ENCODE measurements at places on chromosomes 4 and X. TPM values are rescaled to one million over a fixed set of nuclear protein-coding genes. Genes with fewer than 3 reads are reported as not detected.

- no peaks in the 10 kb centered on the region for H3K27me3 ChIP-seq
- no peak for DNase-seq
- peaks cover 8% of the 10 kb centered on the region for H3K4me1 ChIP-seq
- H3K4me3 ChIP-seq: no peak overlapping the region
These were observed 360.0 kb downstream of the CHIC1 start for GRCh38 chrX:73922856-73923455.

Gene SHROOM4
- total RNA-seq: 3.0 TPM

DNA sequence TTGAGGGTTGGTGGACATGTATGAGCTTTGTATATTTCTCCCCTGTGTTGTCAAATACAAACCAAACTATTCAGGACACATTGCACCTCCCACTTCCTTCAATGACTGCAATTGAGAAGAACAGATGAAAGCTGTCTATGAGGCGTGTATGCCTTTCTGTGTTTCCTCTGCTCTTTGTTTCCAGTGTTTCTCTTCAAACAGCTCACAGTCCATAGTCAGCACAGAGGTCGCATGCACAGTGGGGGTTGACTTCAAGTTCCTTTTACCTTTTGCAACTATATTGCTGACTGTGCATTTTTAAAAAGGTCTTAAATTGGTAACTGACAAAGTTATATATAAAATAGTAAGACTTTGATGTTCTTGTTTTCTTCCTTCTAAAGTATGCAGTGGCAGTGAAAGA is 957.8 kb downstream of the C4orf33 start:
- DNase-seq: no peak
- H3K27ac ChIP-seq: no peak overlapping the region
- H3K4me1 ChIP-seq: no peaks in the 10 kb centered on the region

Gene SULT1E1
- not detected for total RNA-seq

Gene ANXA3
- 1.7 TPM for total RNA-seq

DNA sequence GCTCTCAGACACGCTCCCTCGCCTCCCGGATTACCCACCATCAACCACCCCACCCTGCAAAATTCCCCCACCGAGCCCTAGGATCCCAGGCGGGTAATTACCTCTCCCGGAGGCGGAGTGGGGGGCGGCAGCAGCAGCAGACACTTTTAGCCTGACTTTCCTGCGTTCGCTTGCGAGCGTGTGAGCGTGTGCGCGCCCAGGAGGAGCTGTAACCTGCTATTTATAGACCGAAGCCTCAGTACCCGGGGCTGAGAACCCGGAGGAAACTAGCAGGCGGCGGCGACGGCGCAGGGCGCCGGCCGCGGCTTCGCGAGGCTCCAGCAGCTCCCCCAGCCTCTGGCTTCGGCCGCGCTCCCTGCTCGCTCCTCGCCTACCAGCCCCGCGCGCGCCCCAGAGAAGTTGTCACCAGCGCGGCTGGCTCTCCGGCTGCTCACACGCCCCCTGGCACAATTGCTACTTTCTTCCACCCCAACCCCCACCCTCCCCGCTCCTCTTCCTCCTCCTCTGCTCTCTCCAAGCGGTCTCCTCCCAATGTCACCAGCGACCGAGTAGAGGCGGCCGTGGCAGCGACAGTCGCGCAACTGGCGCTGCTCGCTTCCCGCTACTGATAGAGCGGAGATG is at the start of gene INPP4B:
Gene INPP4B (minus strand): TSS at position 194 of the 621 bp plus-strand sequence.
- H3K4me3 ChIP-seq: peak within 1 kb of the TSS; percentile 65
- DNase-seq: peak; percentile 72
- H3K36me3 ChIP-seq: no peaks in the 10 kb centered on the region
- peaks cover 80% of the 10 kb centered on the region for H3K27me3 ChIP-seq
- H3K4me1 ChIP-seq: no peaks in the 10 kb centered on the region
- no peak within 1 kb of the TSS for H3K27ac ChIP-seq

- H3K4me1 ChIP-seq: peaks cover 10% of the 10 kb centered on the region
- no peaks in the 10 kb centered on the region for H3K36me3 ChIP-seq
- peak; percentile 92 for DNase-seq
- peak overlapping the region; percentile 95 for H3K27ac ChIP-seq
These were observed 685 bp downstream of the LCORL start for GRCh38 chr4:18020671-18021469.

Gene SPATA4
- 0.09 TPM for total RNA-seq

DNA sequence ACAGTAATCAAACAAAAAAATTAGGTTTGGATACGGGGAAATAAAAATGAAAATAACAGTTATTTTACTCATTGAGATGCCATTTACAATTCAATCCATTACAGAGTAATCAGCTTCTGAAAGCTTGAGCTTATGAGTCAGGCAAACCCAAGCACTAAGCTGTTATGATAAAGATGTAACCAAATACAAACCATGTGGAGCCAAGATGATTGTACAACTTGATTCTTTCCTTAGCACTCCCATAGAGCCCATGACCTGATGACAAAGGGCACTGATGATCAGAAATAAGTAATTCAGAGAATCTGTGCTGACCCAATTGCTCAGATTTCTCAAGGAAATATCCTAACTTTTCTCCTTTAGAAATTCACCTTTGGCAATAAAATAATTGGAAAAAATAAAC is 40.5 kb upstream of the PRKG2 start:
- no peaks in the 10 kb centered on the region for H3K4me1 ChIP-seq
- no peaks in the 10 kb centered on the region for H3K27me3 ChIP-seq
- no peak overlapping the region for H3K4me3 ChIP-seq
- no peak for DNase-seq

DNA sequence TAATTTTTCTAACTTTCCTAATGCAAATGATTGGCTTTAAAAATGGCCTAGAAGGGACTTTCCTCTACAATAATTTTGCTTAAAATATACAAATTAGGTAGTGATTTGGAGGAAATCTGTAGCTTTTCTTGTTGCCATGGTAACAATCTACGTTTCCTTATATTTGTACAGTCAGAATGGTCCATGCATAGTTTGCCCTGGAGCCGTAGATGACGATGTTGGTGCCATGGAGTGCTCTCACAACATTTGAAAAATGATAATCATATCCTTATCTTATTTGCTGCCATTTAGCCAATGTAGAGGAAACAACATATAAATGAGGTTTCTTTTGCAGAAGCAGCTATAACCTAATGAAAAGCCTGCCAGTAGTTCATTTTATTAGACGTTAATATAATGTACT is 89.0 kb upstream of the NMU start:
- H3K36me3 ChIP-seq: no peaks in the 10 kb centered on the region
- H3K27me3 ChIP-seq: no peaks in the 10 kb centered on the region
- H3K4me1 ChIP-seq: no peaks in the 10 kb centered on the region

Gene CACNA1F
- total RNA-seq: 1.1 TPM

DNA sequence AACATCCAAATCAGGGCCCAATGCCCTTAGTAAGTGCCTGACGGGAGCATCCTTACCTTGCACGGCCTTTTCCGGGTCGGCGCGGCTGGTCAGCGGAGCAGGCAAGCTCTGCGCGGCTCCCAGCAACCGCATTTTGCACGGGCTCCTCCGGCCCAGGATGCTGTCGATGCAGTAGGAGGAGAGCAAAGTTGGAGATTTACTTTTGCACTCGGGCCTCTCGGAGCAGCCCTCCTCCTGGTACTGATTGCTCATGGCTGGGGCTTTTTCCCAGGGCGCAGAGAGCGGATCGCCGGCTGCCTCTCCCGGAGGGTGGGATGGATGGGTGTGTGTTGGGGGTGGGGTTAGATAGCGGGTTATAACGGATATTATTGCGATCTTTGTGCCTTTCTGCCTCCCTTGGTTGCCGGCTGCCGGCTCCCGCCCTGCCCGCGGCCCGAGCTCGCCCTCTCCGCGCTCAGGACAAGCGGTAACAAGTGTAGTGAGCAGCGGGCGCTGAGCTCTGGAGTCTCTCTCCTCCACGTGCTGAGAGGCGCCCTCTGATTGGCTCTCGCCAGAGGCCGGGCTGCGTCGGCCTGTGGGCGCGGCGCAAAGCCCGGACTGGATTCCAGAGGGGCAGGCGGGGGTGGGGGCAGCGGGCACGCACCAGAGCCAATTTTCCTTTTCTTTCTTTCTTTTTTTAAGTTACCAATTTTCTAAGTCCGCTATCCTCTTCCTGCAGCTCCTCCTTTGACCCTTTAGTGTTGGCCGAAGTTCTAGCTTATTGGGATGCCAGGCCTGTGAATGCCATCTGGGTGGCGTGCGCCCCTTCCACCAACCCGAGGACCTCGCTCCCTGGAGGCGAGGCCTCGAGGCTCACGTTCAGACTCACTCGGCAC is at the start of gene ARX:
Gene ARX (minus strand): TSS at position 480 of the 875 bp plus-strand sequence. CDS start 228 bp downstream, at position 252.
- no peak within 1 kb of the TSS for H3K27ac ChIP-seq
- peak; percentile 97 for DNase-seq
- H3K36me3 ChIP-seq: no peaks in the 10 kb centered on the region

DNA sequence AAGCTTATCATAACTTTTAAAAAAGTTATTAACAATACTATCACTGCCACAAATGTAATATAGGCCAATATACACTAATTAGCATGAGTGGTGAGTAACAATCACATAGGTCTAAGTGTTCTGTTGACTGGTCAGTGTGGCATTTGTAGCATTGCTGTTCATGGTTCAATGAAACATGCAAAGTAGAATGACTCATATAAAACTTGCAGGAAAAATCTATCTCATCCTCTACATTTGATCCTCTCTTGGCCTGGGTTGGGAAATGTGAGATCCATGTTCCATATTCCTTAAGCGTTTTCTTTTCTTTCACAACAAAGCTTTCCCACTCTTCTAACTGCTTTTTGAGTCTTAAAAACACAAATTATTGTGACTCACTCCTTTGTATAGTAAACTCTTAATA is 1418.7 kb downstream of the FSTL5 start:
- H3K4me3 ChIP-seq: no peak overlapping the region
- H3K27ac ChIP-seq: no peak overlapping the region
- H3K36me3 ChIP-seq: no peaks in the 10 kb centered on the region
- no peak for DNase-seq
- no peaks in the 10 kb centered on the region for H3K4me1 ChIP-seq

- DNase-seq: no peak
- H3K27me3 ChIP-seq: no peaks in the 10 kb centered on the region
- no peak overlapping the region for H3K27ac ChIP-seq
- H3K4me3 ChIP-seq: no peak overlapping the region
- no peaks in the 10 kb centered on the region for H3K4me1 ChIP-seq
- no peaks in the 10 kb centered on the region for H3K36me3 ChIP-seq
These were observed 384.5 kb downstream of the GRXCR1 start for GRCh38 chr4:43277003-43277402.
